Temporal lobe (tissue), 4 donors: ENCODE measurements at places on chromosomes 2 and 18. TPM values are rescaled to one million over a fixed set of nuclear protein-coding genes. Genes with fewer than 3 reads are reported as not detected.

ACVR1C gene
- 4.2 TPM for total RNA-seq

IL1RL2 gene
- 0.74 TPM for total RNA-seq

MEX3C gene
- total RNA-seq, result 62.2 TPM

BOLL gene
- not detected for total RNA-seq

USP37 gene
- 32.5 TPM for total RNA-seq

SERPINB12 gene
- total RNA-seq, result not detected
